ENCODE measurements at places on chromosomes 5 and 9. TPM values are rescaled to one million over a fixed set of nuclear protein-coding genes. Genes with fewer than 3 reads are reported as not detected.

Gene TMEM167A
- 53.4 TPM for total RNA-seq

Gene GRM6
- not detected for total RNA-seq

Gene WHRN
- total RNA-seq = 2.4 TPM

Gene C9orf153
- total RNA-seq = 0.80 TPM

- H3K27ac ChIP-seq = no peak overlapping the region
- no peak for DNase-seq
- no peaks in the 10 kb centered on the region for H3K36me3 ChIP-seq
- H3K27me3 ChIP-seq = no peaks in the 10 kb centered on the region
- no peak overlapping the region for H3K4me3 ChIP-seq
Observed at GRCh38 chr5:102794677-102795331, 39.7 kb downstream of the PAM start.

DNA sequence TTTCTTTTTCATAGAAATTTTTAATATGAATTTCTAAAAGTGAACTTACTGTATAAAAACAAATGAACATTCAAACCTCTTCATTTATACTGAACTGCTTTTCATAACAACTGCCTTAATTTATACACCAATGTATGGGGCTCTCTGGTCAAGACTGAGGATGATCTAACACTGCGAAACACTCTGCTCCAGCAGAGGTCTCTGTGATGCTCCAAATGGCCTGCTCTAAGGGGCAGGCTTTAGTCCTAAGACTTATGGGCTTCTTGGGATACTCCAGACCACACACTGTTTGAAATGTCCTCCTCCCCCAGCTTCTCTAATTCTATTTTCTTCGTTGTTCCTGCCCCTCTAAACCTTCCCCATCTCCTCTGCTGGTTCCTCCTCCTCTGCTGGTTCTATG is 58.5 kb downstream of the LIFR start:
- no peak overlapping the region for H3K4me3 ChIP-seq
- H3K27ac ChIP-seq = no peak overlapping the region
- no peak for DNase-seq
- H3K36me3 ChIP-seq = no peaks in the 10 kb centered on the region

DNA sequence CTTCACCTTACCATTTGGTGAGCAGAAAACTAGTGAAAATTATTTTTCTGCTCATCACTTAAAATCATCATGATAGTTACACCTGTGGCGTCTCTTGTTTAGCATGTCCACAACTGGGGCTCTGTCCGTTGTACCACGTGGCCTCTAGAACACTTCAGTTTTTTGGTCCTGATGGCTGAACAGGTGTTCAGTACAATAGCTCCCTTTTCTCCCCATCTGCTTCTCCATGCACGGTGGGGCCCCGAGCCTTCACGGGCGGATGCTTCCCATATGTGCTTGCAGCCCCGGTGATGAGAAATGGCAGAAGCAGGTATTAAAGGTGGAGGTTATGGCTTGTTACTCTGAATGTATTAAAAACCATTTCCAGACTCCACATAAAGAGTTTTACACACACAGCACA is 304.1 kb downstream of the CWC27 start:
- DNase-seq = no peak
- no peaks in the 10 kb centered on the region for H3K4me1 ChIP-seq
- H3K4me3 ChIP-seq = no peak overlapping the region
- H3K27me3 ChIP-seq = no peaks in the 10 kb centered on the region

DNA sequence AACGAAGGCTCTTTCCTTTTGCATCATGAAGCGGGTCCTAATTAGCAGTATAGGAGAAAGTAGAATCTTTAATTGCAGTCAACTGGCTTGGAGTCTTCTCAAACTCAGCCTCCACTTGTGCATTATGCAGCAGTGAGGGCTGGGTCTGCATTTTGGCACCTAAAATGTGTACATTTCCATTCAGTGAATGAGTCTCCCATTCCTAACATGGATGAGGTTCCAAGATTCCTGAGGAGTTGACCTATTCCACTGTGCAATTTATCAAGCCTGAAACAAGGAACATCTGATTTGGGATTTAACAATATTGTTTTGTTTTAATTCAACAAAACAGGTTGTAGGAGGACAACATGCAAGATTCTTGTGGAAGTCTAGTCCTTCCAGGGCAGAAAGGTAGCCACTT is 171.8 kb upstream of the S1PR3 start:
- no peaks in the 10 kb centered on the region for H3K4me1 ChIP-seq
- H3K27ac ChIP-seq = no peak overlapping the region
- H3K36me3 ChIP-seq = no peaks in the 10 kb centered on the region
- H3K27me3 ChIP-seq = no peaks in the 10 kb centered on the region
- no peak for DNase-seq
- no peak overlapping the region for H3K4me3 ChIP-seq

- no peaks in the 10 kb centered on the region for H3K27me3 ChIP-seq
- peaks cover 9% of the 10 kb centered on the region for H3K4me1 ChIP-seq
- peak; percentile 17 for DNase-seq
- H3K27ac ChIP-seq = no peak overlapping the region
- no peak overlapping the region for H3K4me3 ChIP-seq
Observed at GRCh38 chr5:132467287-132467984, 23.1 kb downstream of the IRF1 start.
